ENCODE measurements at places on chromosomes 3 and 15. TPM values are rescaled to one million over a fixed set of nuclear protein-coding genes. Genes with fewer than 3 reads are reported as not detected.

Gene TTLL13
- not detected for total RNA-seq

Gene CTDSPL2
- 62.7 TPM for total RNA-seq

Gene C3orf22
- total RNA-seq = not detected

Gene SCG3
- total RNA-seq = not detected

Gene GABRR3
- total RNA-seq = not detected

Gene STRIT1
- total RNA-seq = not detected

Gene PLA2G4D
- total RNA-seq = not detected

Gene ACP3
- total RNA-seq = not detected

Gene CDHR4
- not detected for total RNA-seq

Gene LDHAL6B
- total RNA-seq = not detected

Gene AMOTL2
- 182 TPM for total RNA-seq

Gene PARP14
- 22.6 TPM for total RNA-seq

Gene ARL13B
- 24.8 TPM for total RNA-seq

Measured in A172 (cell line).